ENCODE measurements at places on chromosomes 3 and 15. TPM values are rescaled to one million over a fixed set of nuclear protein-coding genes. Genes with fewer than 3 reads are reported as not detected.

Gene LIPC
- not detected for total RNA-seq

Gene MOBP
- not detected for total RNA-seq

Gene SMCO1
- total RNA-seq = not detected

Gene RBP2
- not detected for total RNA-seq

Gene COL8A1
- 119 TPM for total RNA-seq

Gene GPR87
- total RNA-seq = 0.36 TPM

Gene GOLGA8J
- total RNA-seq = not detected

Gene MORC1
- total RNA-seq = not detected

Gene HAPLN3
- 5.9 TPM for total RNA-seq

Gene CNBP
- total RNA-seq = 266 TPM

Gene CCR1
- total RNA-seq = not detected
